Mesothelial cell of epicardium (in vitro differentiated cells): ENCODE measurements at places on chromosomes 3 and 15.

GRCh38 chr3:183554377-183554776, 1.1 kb downstream of the KLHL6 start:
- no peaks in the 10 kb centered on the region for H3K27me3 ChIP-seq
- no peaks in the 10 kb centered on the region for H3K36me3 ChIP-seq
- H3K27ac ChIP-seq = no peak overlapping the region
- DNase-seq = no peak

DNA sequence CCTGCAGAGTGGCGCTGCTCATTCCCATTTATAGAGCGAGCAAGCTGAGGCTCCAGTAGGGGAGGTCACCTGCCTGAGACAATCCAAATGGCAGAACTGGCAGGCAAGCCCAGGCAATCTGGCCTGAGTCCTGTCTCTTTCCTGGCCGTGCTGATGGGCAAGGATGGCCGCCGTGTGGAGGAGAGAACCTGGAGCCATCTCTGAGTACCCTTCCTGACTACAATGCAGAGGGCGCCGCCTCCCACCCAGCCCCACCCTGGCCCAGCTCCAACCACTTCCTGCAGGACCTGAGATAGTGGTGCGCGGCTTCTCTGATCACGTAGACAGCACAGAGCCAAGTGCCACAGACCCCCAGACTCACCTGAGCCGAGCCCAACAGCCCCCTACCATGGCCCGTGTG, 7.0 kb downstream of the TLR9 start:
- H3K27me3 ChIP-seq = no peaks in the 10 kb centered on the region
- no peak overlapping the region for H3K27ac ChIP-seq
- no peak overlapping the region for H3K4me3 ChIP-seq
- H3K36me3 ChIP-seq = peaks cover 23% of the 10 kb centered on the region
- DNase-seq = no peak

GRCh38 chr15:76866716-76867321, 38.3 kb downstream of the SCAPER start:
- no peaks in the 10 kb centered on the region for H3K27me3 ChIP-seq
- DNase-seq = no peak
- no peak overlapping the region for H3K4me3 ChIP-seq
- H3K36me3 ChIP-seq = no peaks in the 10 kb centered on the region
- H3K27ac ChIP-seq = no peak overlapping the region
- H3K4me1 ChIP-seq = peaks cover 6% of the 10 kb centered on the region

GRCh38 chr3:149765762-149766334, 13.6 kb upstream of the COMMD2 start:
- no peaks in the 10 kb centered on the region for H3K4me1 ChIP-seq
- no peak for DNase-seq
- H3K27ac ChIP-seq = no peak overlapping the region
- peaks cover 24% of the 10 kb centered on the region for H3K27me3 ChIP-seq

- H3K27ac ChIP-seq = no peak overlapping the region
- H3K27me3 ChIP-seq = no peaks in the 10 kb centered on the region
- peaks cover 33% of the 10 kb centered on the region for H3K36me3 ChIP-seq
- no peaks in the 10 kb centered on the region for H3K4me1 ChIP-seq
- no peak overlapping the region for H3K4me3 ChIP-seq
Observed at GRCh38 chr3:130925628-130926027, 31.7 kb downstream of the ATP2C1 start.

- peaks cover 36% of the 10 kb centered on the region for H3K4me1 ChIP-seq
- no peak for DNase-seq
- H3K27me3 ChIP-seq = no peaks in the 10 kb centered on the region
- H3K4me3 ChIP-seq = no peak overlapping the region
Observed at GRCh38 chr3:29412110-29412509, 131.2 kb downstream of the RBMS3 start.
